ENCODE measurements at places on chromosomes 4 and X.

DNA sequence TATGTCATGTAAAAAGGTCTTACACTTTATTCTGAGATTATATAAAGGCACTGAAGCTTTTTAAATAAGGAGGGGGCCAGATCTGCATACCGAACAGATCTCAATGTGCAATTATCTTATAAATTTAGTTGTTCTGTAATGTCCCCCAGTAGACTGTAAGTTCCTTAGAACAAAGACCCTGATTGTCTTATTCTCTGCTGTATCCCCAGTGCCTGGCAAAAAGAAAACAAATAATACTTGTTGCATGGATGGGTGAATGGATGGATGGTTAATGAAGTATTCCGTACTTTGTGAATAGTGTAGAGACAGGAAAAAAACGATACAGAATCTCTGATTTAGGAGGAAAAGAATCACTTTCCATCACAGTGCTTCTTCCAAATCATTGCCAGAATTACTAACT is 141.5 kb downstream of the CHM start:
- no peak for DNase-seq

GRCh38 chrX:70439016-70439415 is 5.6 kb upstream of the DLG3 start:
- no peak for DNase-seq

GRCh38 chrX:123405231-123405630 is 221.2 kb downstream of the GRIA3 start:
- no peak for DNase-seq

DNA sequence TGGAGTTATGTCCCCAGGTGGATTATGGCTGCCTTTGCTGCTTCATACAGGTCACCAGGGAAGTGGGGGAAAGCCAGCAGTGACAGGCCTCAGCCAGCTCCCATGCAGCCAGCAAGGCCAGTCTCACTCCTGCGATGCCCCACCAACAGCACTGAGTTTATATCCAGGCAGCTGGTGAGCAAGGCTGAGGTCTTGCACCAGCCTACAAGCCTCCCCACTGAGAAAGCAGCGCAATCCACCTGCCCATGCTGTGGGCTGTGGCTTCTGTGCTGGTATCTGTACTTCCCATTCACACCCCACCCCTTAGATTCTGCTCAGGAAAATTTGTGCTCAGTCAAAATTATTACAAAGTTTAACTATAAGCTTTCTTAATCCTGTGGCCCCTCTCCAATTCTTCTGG is 153.5 kb downstream of the HHIP start:
- no peak for DNase-seq

All from T follicular helper cell (primary cell).